Activated CD4-positive, alpha-beta T cell treated with anti-CD3 and anti-CD28 coated beads, Interleukin-2, amount 10 ng/mL, durations not matched to agents 7 days and 5 days (primary cell): ENCODE measurements at places on chromosomes 7 and 10. TPM values are rescaled to one million over a fixed set of nuclear protein-coding genes. Genes with fewer than 3 reads are reported as not detected.

- peak; percentile 74 for DNase-seq
Observed at GRCh38 chr7:143299840-143300239, 11.7 kb downstream of the CASP2 start.

GRCh38 chr10:11208243-11208642, 190.6 kb downstream of the CELF2 start:
- no peak for DNase-seq

GRCh38 chr7:80858141-80858903, 60.5 kb downstream of the SEMA3C start:
- no peak for DNase-seq

DNA sequence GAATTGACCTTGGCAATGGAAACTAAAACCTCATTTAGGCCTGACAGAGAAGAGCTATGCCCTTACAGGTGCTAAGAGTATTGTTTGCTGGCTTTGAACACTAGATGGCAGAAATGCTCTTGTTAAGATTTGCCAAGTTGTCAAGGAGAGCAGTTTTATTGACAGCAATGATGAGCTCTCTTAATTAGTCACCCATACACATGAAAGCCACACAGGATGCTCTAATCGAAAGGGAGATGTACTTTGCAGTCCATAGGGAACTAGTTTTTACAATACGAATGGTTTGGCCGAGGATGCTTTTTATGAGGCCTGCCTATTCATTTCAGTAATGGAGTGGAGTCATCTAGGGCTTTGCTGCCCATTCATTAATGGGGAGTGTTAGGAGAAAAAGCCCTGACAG, 45.4 kb upstream of the MBL2 start:
- DNase-seq: peak; percentile 6

DNA sequence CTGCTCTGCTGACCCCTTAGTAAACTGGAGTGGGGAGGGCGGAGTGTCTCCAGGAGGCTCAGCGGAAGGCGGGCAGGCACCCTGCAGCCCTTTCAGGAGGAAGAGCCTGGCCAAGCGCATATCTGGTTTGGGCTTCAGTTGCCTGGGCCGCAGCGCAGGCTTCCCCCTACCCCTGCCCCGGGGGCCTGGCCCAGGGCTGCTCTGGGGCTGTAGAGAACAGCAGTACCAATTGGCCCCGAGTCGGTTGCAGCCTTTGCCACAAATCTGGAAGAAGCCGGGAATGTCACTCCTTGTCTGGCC, 28.1 kb upstream of the JAKMIP3 start:
- no peak for DNase-seq

DNA sequence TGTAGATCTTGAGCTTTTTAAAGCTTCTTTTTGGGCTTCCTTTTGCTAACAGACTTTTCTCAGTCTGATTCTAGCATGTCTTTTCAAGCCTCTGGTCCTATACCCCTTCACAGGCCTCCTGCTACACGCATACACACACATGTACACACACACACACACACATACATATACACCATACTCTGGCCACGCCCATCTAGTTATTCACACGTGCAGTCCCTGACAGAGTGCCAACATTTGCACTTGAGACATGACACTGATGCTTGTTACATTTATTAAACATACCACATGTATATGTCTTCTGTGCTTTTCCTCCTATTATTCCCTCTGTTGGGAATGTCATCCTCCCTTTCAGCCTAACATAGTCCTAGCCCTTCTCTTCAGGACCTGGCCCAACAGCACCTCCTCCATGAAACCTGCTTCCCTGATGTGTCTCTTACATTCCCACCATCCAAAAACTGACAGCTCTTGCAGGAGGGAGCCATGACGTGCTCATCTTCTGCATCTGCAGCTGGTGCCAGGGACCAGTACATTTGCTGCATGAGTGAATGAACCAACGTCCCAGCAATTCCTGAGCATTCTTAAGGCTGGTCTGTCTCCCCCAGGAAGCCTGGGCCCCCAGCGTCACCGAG, 222.1 kb downstream of the ARHGAP12 start:
- no peak for DNase-seq

DNA sequence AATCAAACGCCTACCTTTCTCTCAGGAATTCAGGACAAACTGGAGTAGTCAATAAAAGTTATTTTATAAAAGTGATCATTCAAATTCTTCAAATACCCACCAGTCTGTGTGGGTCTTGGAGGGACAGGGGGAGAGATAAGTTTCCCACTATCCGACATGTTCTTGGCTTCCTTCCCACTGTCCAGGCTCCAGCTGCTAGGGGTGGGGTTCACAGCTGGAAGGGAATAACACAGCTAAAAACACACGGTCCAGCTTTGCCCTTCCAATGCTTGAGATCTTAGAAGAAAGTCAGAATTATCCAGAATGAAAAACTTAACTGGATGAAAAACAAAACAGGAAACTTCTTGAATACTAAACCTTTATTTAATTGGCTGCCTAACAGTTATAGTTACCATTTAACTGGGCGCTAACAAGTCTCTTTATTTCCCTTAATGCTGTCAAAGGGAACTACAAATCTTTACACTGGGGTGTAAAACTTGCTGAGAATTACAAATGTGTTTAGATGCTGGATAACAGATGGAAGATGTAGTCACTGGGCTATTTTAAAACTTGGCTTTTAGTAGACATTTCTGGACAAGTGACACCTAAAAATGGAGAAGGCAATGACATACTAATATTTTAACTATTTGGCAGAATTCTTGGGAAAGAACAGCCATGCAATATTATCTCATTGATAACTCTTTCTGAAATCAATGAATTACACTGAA, 172.8 kb upstream of the IMMP2L start:
- DNase-seq: no peak

GRCh38 chr7:20241911-20242261, 24.7 kb upstream of the MACC1 start:
- DNase-seq: no peak

- no peak for DNase-seq
Observed at GRCh38 chr7:11737723-11738122, 94.3 kb downstream of the THSD7A start.

- no peak for DNase-seq
Observed at GRCh38 chr10:112842832-112843360, 107.2 kb upstream of the TCF7L2 start.

GRCh38 chr7:139991269-139991666, 71.5 kb downstream of the PARP12 start:
- DNase-seq: no peak

Gene TLX1
- not detected for total RNA-seq

Gene OR2A12
- not detected for total RNA-seq

Gene PRLHR
- not detected for total RNA-seq

Gene HOXA7
- not detected for total RNA-seq

Gene GPRIN2
- not detected for total RNA-seq

Gene GRM3
- total RNA-seq: not detected

Gene CHST3
- total RNA-seq: 0.02 TPM

Gene ZPBP
- not detected for total RNA-seq
